ENCODE measurements at places on chromosomes 1 and 21. TPM values are rescaled to one million over a fixed set of nuclear protein-coding genes. Genes with fewer than 3 reads are reported as not detected.

The RYR2 gene
- total RNA-seq: 0.22 TPM

The RAB3B gene
- total RNA-seq: 2.2 TPM

The HRNR gene
- total RNA-seq: not detected

The PLA2G4A gene
- 14.8 TPM for total RNA-seq

The MEF2D gene
- total RNA-seq: 6.8 TPM

The HSD3B1 gene
- not detected for total RNA-seq

The TATDN3 gene
- 13.3 TPM for total RNA-seq

The IER5 gene
- 19.8 TPM for total RNA-seq

The NEGR1 gene
- 0.22 TPM for total RNA-seq

Data from dermis lymphatic vessel endothelial cell (primary cell).